RWPE1 (cell line): ENCODE measurements at places on chromosomes 5 and 9.

DNA sequence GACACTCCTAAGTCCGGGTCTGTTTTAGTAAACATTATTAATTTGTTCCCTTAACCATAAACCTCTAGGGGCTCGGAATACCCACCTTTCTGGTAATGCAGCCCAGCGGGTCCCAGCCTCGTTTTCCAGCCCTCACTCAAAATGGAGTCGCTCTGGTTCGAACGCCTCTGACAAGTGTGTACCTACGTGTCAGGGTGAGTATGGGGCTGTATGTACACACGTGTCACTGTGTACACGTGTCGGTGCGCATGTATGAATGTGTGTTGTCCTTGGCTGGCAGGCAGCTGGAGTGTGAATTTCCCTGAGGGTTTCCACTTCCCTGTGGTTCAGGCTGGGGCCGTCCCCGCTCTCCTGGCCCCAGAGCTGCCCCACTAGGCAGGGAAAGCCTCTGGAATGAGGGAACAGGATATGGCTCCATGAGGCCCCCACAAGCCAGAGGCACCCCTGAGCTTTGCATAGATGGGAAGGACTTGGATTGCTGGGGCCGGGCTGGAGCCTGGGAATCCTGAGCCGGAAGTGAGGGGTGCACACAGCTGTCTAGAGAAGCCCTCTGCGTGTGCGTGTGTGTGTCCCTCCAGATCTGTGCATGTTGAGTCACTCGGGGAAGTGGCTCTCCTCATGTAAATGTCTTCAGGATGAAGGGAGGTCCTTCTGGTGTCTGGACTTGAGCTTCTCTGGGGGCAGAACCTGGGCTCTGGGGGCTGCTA lies 160.8 kb upstream of the IER5L start:
- DNase-seq = no peak

DNA sequence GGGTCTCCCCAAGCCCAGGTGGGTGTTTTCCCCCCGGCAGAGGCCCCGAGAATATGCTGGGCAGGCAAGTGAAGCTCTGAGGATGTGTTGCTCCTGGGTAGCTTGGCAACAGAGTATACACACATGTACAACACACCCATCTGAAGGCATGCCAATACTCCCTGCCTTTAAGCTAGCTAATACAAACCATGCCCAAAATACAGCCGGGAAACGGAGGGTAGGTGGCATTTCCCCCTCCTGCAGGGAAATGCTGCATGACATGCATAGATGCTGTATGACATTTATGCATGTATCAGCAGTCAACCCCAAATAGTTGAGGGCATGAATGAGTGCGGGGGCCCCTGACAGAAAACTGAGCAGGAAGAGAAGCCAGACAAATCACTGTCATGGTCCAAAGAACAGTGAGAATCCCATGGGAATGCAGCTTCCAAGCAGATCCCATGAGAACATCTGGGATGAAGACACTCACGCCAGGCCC lies 614.1 kb downstream of the EBF1 start:
- DNase-seq = no peak

DNA sequence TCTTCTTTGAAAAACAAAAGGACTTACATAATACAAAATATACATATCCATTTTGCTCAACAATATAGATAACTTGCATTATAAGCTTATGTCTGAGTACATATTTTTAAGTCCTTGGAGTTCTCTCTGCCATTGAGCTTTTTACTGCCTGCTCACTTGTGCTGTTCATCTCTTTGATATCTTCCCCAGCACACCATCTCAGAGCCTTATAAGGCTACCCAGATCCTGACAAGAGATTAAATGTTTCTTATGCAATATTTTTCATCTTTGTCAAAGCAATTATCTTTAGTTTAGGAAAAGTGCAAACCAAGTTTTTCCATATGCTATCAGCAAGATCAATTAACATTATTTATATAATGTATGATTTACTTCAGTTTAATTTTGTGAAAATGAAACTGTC lies 60.7 kb upstream of the ITGA1 start:
- DNase-seq = no peak

- no peak for DNase-seq
Observed at GRCh38 chr9:90309809-90310520, 332.7 kb downstream of the DIRAS2 start.

DNA sequence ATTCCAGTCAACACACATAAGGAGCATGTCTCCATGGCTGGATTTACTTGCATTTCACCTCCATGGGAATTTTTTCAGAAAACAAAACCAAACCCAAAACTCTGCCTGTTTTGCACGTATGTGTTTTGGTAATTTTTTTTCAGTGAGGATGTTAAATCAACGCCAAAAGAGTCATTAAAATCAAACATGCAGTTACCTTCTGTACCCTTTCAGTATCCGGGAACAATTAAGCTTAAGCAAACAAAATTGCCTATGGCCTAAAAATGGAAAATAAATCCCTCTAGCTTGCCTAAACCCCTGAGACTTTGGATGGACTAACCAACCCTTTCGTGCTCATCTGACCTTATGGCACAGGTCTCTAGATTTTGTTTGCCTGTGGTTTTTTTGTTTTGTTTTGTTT lies 209.2 kb upstream of the KLF4 start:
- DNase-seq = no peak

DNA sequence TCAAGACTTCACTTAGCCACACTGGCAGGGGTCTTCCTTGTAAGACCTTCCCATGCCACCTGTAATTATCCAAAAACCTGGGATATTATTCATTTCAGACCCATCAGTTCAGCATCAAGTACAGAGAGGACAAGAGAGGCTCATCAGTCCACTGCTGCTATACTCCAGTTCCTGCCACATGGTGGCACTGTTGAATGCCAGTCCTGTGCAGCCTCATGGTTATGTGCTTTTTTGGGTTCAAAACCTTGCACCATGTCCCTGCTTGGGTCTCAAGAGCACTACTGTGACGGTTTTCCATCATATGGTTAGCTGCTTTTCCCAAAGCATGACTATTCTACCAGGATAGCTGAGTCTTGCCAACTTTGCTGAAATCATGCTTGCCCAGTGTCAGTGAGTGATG lies 8.5 kb downstream of the PTGS1 start:
- DNase-seq = no peak

DNA sequence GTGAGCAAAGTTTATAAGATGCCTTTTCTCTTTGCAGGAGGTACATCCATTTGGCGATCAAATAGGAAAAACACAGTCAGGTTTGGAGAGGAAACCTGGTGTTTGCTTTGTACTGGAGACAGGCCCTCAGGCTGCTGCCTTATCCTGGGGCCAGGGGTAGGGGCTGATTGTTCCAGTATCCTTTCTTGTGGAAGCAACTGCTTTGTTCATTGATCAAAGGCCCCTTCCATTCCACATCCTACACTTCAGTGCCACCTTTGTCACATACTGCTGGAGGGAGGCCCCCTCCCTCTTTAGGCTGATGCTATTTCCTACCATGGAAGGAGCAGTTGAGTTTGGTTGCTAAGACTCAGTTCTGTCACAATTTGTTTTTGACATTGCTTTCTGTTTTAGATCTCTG lies 778.1 kb downstream of the TLR4 start:
- DNase-seq = no peak

- DNase-seq = no peak
Observed at GRCh38 chr9:77125665-77126064, 51.7 kb upstream of the VPS13A start.

DNA sequence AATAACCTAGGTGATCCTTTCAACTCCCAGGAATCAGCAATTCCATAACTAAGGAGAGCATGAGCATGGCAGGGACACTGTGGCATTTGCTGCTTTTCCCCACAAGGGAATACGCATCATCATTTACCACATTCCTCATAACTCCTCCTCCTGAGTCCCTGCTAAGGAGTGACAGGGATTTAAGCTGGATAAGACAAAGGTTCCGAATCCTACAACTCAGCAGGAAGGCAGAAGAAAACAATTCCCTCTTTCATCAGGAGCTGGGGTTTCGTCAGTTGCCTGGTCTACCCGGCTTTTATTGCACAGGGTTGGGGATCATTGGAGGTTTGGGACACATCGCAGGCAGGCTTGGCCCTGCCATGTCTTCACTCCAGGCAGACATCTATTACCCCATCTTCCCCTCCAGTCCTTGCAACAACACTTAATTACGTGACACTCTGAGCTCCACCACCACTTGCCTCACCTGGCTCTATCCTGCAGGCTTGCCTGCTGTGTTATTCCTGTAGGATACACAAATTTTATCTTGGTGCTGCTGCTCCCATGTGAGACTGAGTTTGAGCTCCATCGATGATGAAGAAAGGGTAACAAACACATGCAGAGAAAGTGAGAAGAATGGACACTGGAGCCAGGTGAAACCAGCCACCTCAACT lies 563.0 kb upstream of the KLF4 start:
- DNase-seq = no peak

DNA sequence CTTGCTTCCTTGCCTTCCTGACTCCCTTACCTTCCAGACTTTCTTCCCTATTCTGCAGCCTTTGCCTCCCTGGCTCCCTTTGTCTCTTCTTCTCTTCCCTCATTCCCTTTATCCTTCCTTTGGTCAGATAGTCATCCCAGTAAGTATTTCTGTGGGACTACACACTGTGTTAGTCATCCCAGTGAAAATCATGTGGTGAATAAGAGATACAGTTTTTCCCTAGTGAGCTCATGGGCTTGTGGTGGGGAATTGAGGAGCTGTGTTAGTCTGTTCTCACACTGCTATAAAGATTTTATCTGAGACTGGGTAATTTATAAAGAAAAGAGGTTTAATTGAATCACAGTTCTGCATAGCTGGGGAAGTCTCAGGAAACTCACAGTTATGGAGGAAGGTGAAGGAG lies 109.8 kb upstream of the EDIL3 start:
- no peak for DNase-seq

DNA sequence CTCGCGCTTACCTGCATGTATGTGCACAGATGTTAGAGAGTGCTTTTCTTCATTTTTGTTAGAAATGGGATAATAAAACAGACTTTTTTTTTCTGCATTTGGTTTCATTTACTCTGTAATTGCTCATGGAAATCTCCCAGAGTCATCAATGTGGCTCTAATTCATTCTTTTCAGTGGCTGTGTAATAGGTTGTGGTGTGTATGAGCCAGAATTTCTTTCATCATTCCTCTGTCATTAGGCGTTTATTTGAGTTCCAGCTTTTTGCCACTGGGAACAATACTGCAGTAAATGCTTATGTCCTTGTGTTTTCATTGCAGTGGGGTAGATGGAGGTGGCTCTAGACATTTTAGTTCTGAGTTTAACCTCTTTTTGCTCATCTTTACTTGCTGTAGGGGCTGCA lies 118.9 kb downstream of the NXNL2 start:
- no peak for DNase-seq

DNA sequence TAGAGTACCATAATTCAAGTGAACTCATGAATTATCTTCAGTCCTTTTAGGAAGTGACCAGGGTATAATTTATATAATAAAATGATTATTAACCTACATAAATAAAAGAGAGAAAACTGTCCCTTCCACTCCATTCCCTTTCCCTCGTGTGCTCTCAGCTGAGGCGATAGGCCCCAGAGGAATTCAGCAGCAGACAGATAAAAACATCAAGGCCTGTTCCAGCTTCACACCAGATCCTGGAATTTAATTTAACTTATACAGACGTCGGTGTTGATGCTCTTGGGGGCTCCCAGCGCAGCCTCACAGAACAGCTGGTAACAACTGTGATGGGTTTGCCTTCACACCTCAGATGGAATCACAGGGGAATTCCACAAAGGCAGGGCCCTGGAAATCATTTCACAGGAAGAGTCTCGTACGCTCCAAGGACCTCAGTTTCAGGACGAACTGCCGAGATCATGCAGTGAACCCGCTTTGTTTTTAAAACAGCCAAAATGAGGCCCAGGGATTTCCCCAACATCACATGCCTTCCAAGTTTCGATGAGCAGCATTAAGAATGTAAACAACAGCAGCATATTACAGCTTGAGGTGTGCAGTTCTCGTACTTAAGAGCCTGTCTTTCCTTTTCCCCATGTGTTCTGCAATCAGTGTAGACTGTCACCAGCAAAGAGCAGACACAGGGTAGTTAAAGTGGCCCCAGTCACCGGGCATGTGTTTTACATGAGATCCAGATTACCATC lies 73.6 kb upstream of the ALDH1B1 start:
- no peak for DNase-seq

DNA sequence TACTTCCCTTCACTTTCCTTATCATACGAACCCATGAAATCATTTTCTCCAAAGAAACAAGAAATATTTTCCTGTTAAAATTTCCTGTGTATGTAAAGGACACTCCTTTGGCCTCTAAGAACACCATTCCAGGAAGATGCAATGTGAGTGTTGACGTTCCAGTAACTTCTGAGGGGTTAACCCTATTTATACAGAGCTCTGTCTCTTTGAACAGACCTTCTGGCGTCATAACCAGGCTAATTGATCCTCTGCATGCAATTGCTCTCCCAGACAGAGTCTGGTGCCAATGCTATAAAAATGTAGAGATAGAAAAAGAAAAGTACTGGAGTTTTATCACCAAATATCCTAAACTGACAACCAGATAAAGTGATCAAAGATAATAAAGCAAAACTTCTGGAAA lies 218.5 kb downstream of the TLE1 start:
- DNase-seq = no peak

- DNase-seq = no peak
Observed at GRCh38 chr9:108104991-108105390, 615.4 kb upstream of the KLF4 start.

- DNase-seq = no peak
Observed at GRCh38 chr5:150464554-150465012, 15.0 kb upstream of the RPS14 start.

- DNase-seq = no peak
Observed at GRCh38 chr5:172156541-172156994, 31.5 kb downstream of the STK10 start.

DNA sequence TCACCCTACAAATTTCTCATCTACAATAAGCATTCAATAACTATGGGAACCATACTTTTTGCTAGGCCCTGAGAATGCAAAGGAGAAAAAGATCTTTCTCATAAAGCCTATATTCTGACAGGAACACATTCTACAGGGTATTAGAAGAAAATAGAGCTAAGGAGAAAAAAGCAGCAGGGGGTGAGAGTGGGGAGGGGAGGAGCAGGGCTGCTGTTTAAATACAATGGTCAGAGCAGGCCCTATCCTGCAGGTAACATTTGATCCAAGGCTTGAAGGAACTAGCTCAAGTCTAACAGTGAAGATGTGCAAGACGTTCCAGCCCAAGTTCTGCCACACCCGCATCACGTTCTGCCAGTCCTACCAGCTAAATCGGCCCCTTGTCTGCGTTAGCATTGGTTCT lies 89.7 kb downstream of the ELAVL2 start:
- DNase-seq = no peak
